ENCODE measurements at places on chromosomes 3 and 15.

GRCh38 chr3:38560284-38560683 lies 64.1 kb downstream of the EXOG start:
- DNase-seq, result no peak

DNA sequence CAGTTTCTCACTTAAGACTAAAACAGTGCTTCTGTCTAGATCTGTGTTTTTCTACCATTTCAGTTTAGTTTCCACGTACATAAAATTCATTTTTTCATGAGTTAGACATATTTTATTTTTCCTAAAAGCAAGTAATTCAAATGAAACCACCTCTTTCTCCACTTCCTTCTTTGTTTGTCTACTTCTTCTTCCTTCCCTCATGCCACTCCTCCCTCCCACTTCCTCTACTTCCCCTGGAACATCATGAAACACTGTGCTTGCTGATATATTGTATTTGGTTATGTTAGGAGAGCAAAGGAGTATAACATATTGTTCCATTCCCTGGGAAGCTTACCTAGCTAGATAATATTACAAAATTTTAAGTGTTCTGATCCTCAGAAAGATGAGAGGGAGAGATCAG lies 36.7 kb upstream of the GOLGA8B start:
- peak; percentile 15 for DNase-seq

GRCh38 chr3:74287557-74287956 lies 326.9 kb downstream of the CNTN3 start:
- DNase-seq, result no peak

DNA sequence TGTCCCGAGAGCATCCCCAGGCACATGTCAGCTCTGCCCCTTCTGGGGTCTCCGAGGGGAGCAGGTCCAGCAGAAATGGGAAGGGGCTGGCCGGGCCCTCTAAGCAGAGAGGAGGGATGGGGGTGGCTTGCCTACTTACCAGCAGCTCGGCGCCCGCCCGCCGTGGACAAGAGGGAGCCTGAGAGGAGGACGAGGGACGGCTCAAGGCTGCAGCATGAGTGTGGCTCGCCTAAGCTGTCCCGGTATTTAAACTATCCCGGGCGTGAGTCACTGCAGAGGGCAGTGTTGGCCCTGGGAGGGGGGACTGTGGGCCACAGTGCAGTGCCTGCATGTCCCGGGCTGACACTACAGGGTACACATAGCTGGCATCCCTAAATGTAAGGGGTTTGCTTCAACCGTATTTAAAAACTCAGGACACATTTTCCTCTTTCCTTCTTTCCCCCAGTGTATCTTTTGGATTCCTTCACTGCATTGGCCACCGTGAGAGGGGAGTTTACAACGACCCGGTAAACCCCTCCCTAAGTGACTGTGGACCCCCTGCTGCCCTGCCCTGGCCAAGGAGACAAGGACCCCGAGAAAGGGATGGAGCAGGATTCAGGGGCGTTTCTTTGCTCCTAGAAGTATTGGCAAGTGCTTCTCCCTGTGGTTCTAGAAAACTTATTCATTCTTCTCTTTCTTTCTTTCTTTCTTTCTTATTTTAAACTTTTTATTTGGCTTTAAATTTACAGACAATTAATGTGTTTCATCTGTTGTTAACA lies at the start of gene LRRC15:
Gene LRRC15 (minus strand): TSS at position 222 of the 758 bp plus-strand sequence. CDS start 8,700 bp downstream, outside the sequence.
- peak; percentile 28 for DNase-seq

GRCh38 chr3:58215317-58216025 lies 4.7 kb upstream of the DNASE1L3 start:
- DNase-seq, result peak; percentile 50

DNA sequence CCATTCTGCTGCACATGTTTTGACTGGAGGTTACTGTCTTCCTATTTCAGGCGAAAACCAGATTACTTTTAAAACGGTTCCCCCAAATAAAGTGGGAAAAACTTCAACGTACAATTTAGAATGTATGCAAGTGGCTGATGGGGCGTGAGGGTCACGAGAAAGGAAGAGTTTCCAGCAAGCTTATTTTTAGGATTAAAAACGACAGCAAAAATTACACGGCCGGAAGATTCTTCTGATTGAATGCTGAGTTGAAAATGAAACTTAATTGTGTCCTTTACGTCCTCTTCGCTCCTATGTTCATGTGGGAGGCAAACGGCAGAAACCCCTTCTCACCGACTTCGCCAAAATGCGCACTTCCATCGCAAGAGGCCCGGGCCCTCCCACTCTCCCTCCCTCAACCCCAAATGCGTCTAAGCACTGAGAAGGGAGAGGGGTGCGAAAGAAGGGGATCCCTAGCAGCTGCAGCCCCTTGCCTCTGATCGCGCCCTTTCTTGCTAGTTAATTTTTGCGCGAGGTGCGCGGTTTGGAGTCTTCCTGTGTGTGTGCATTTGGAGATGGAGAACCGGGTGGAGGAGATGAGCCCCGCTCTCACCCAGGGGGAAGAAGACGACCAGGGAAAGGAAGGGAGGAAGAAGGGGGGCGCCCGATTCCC lies 656 bp downstream of the CD47 start:
- peak; percentile 79 for DNase-seq

DNA sequence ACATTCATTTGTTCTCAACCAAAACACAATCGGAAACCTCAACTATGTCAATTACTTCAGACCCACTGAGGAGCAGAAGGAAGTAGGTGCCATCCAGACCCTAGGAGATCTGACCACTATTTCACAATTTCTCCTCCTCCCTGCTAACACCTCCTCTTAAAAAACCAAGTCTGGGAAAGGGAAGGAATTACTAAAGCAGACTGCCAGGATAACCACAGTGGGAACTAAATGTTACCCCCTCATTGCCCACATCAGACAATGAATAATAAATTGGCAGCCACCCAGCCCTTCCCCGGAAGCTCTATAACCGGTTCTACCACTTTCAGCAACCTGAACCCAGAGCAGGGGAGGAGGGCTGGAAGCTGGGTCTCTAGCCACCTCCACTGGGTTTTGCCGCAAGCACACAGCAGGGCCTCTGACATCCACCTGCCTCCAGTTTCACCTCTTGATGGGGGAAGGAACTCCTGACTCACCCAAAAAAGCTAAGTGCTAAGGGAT lies 17.6 kb downstream of the C15orf62 start:
- peak; percentile 49 for DNase-seq

- peak; percentile 91 for DNase-seq
Measured at GRCh38 chr15:70528270-70528706, 235.1 kb downstream of the UACA start.

GRCh38 chr3:157077565-157077991 lies 82.4 kb downstream of the CCNL1 start:
- no peak for DNase-seq

DNA sequence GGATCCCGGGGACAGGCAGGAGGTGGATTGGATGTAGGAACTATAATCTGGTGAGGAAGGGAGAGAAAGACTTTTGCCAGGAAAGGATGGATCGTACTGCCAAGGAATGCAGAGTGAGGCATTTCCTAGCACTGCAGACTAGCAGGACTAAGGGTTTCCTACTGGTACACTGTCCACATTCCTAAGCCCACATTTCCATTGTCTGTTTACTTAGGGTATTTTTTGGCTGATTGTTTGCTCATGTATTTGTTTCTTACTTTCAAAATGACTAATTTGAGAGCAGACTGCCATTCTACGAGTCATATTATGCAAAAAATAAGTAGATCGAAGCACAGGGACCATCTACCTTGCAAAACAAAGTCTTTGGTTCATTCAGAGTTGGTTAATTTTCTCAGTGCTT lies 1029.5 kb upstream of the NR2F2 start:
- no peak for DNase-seq

GRCh38 chr15:91368611-91369010 lies 268.6 kb downstream of the SV2B start:
- DNase-seq, result no peak

DNA sequence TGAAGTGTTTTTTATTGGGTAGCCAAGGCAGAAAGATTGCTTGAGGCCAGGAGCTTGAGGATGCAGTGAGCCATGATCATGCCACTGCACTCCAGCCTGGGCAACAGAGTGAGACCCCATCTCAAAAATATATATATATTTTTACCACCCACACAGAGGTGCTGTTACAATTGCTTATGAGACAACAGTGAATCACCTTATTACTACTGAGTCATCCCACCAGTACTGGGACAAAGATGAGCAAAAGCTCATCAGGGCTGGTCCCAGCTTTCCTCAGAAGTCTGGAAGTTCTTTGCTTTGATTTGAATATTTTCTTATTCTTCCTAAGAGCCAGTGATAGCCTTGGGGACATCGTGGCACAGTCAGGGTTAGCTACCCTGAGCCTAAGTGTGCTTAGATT lies 207.7 kb downstream of the SOX2 start:
- DNase-seq, result no peak

GRCh38 chr3:20320489-20320888 lies 134.5 kb upstream of the SGO1 start:
- no peak for DNase-seq

GRCh38 chr3:156151824-156152428 lies 31.5 kb downstream of the KCNAB1 start:
- DNase-seq, result peak; percentile 77

DNA sequence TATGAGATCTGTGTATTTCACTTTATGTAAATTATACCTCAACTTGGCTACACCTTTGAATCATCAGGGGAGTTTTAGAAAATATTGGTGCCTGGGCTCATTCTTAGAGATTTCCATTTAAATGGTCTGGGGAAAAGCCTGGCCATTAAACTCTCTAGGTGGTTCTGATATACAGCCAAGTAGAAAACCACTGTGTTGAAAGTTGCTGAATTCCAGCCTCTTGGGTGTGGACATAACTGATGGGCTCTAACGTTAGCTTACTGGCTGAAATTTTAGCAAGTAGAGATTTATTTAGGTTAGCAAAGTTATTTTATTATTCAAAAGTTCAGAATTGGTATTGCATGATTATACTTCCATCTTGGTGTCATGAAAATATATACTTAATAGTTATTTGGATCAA lies 84.1 kb downstream of the ATG7 start:
- no peak for DNase-seq

DNA sequence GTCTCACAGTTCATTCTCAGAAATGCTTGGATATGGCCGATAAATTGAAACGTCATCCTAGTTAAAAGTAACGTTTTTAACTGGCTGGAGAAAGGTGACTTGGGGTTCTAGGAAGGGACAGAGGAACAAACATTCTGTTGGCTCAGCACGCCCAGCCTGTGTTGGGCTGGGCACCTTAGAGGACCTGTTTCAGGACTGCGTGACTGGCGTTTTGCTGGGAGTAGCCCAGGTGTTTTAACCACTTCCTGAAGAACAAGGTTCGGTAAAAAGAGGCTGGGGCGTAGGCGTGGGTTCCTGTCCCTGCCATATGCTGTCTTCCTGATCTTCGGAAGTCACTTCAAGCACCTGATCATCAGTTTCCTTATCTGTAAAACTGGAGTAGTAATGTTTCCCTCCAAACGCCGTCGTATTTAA lies 1.1 kb upstream of the TLNRD1 start:
- peak; percentile 73 for DNase-seq

- no peak for DNase-seq
Measured at GRCh38 chr15:87967951-87968350, 288.6 kb downstream of the NTRK3 start.

GRCh38 chr3:67700596-67700995 lies 46.2 kb upstream of the SUCLG2 start:
- DNase-seq, result no peak

DNA sequence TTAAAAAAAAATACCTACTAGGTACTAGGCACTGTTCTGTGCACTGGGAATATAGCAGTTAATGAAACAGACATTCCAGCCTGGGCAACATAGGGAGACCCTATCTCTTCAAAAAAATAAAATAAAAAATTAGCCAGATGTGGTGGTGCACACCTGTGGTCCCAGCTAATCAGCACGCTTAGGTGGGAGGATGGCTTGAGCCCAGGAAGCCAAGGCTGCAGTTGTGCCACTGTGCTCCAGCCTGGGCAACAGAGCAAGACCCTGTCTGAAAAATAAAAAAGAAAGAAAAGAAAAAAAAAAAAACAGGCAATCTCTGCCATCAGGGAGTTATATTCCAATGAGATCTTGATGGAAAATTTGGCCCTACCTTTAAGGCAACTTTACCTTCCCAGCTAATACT lies 115.1 kb upstream of the FLNB start:
- DNase-seq, result no peak

DNA sequence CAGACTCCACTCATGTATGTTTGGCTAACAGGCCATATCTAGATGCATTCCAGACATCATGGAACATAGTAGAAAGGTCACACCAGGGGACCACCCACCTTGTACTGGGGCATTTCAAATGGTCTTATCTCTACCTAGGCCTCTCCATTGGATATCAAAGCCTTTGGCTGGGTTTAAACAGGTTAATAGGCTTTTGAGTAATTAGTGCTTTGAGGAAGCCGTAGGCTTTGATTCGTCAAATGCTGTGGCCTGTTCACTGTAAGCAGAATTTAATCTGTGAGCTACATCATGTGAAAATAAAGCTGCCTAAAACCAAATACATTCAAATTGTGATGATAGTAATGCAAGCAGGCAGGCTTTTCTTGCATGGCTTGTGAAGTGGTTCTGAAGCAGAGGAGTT lies 129.5 kb downstream of the ST8SIA2 start:
- no peak for DNase-seq

- DNase-seq, result no peak
Measured at GRCh38 chr3:82520846-82521245, 759.4 kb upstream of the GBE1 start.

DNA sequence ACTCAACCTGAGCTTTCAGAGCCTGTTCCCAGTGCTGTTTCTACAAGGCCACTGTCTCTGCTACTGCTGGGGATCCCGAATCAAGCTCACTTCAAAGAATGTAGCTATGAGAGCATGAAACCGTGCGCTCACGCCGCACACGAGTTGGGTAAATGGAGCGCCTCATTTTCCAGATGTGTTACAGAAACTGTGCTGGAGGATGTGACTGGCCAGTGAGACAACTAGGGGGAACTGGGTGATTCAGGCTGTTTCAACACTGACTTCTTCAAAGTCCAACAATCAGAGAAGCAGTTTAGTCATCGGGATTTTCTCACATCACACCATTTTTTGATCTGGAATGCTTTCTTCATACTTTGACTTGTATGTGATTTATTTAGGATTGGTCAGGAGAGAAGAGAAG lies 3.5 kb downstream of the ZNF710 start:
- DNase-seq, result peak; percentile 44

- DNase-seq, result no peak
Measured at GRCh38 chr15:93247466-93248121, 158.6 kb upstream of the RGMA start.

DNA sequence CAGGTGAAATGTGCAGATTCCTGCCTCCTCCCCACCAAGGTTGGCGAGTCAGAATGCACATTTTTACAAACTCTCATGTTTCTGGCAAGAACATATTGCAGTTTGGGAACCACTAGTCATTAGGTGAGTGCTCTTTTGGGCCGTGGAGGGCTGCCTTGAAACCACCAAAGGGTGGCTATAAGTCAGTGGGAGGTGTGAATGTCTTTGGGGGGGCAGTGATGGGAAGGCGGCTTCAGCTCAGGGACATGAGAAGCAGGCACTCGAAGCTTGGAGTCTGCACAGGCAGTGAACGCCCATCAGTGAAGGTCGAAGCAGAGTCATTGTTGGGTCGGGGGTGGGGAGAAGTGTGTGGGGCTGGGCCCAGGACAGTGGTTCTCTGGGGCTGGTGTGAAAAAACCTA lies 1.1 kb downstream of the NOX5 start:
- no peak for DNase-seq

- DNase-seq, result no peak
Measured at GRCh38 chr3:23094890-23095462, 108.2 kb upstream of the UBE2E2 start.

Data from common myeloid progenitor, CD34-positive (primary cell).